Mammary epithelial cell (primary cell): ENCODE measurements at places on chromosomes 2 and 18.

- peak; percentile 46 for DNase-seq
Measured at GRCh38 chr18:3454365-3455089, 4.6 kb downstream of the TGIF1 start.

DNA sequence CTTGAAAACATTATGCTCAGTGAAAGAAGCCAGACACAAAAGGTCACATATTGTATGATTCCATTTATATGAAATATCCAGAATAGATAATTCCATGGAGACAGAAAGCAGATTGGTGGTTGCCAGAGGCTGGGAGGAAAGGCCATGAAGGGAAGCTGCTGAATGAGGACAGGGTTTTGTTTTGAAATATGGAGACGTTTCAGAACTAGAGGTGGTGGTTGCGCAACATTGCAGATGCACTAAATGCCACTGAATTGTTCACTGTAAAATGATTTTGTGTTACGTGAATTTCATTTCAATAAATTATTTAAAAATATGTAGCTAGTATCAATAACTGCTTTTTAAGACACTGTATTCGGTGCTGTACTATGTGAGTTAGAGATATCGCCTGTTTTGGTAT lies 101.7 kb upstream of the ZNF236 start:
- no peak for DNase-seq

DNA sequence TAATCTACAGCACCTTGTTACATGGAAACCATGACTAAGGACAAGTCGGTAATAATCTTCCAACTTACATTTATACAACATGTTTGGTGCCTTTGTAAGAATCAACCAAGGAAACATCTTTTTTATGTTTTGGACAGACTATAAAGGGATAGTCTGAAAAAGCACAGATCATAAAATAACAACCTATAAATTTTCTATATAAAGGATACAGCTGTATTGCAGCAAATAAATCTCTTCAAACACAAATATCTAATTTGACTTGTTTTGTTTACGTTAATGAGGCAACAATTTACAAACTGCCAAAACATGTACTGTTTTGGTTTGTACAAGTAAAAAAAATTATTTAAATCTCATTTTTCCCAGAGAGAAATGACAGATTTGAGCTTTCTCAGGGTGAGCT lies 92.5 kb downstream of the SRBD1 start:
- no peak for DNase-seq

DNA sequence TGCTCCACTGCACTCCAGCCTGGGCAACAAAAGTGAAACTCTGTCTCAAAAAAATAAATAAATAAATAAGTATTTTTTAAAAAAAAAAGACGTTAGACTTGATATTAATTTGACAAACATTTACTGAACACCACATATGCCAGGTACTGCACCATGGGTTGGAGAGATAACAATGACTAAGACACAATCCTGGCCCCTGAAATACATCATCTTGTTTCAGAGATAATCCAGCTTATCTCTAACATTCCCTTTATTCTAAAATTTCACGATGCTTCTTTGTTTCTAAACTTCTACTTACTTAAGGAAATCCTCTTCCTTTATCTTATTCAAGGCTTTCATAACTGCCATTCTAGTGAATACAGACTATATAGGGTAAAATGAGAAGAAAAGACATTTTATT lies 55.0 kb upstream of the PEX13 start:
- no peak for DNase-seq

GRCh38 chr2:61722318-61722717 lies 131.5 kb downstream of the FAM161A start:
- DNase-seq, result no peak

DNA sequence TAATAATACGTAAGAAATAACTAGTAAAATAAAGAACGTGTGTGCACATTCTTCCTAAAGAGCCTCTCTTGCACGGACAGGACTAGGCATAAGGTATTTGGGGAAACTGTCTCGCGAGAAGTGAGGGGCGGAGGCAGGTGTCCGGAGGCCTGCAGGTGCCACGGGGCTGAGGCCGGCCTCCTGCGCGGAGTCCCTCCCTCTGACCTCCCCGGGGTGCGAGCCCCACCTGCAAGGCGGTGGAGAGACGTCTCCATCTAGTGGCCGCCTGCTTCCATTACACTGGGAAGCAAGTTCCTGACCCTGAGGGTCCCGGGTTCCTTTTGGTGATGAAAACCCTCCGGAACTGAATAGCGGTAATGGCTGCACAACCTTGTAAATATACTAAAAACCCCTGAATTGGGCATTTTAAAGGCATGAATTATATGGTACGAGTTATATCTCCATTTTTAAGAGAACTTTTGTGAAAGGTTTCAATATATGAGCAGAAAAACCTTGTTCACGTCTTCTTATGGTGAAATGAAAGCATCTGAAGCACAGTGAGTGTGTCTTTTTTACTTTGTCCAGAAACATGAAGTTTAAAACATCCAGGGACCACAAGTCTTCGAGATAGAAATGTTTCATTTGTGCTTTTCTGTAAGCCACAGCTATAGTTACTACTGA lies 35.5 kb upstream of the CTDP1 start:
- peak; percentile 32 for DNase-seq

GRCh38 chr2:143428700-143429099 lies 299.5 kb downstream of the ARHGAP15 start:
- DNase-seq, result peak; percentile 11

DNA sequence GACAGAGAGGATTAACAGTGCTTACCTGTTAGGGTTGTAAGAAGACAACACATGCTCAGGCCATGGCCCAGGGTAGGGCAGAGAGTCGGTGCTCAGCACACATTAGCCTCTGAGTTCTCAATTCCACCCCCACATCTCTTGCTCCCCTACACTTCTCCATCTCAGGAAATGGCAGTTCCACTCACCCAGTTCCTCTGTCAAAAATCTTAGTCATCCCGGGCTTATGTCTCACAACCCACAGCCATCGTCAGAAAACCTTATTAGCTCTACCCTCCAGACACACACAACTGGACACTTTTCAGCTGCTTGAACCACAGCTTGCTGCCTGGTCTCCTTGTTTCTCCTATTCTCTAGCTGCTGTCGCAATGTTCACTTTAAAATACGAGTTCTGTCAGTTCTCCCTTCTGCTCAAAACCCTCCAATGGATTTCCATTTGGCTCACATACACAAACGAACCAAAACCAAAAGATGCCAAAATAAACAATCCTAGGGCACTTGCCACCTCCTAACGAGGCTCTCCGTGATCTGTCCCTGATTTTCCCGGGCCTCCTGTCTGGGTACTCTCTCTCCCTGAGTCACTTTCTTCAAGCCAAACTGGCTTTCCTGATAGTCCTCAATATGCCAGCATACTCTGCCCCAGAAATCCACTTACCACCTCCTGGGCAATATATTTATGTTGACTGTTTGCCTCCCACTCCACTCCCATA lies 89.7 kb downstream of the KCTD1 start:
- DNase-seq, result peak; percentile 73

GRCh38 chr2:144541396-144541795 lies 21.5 kb upstream of the ZEB2 start:
- DNase-seq, result no peak

DNA sequence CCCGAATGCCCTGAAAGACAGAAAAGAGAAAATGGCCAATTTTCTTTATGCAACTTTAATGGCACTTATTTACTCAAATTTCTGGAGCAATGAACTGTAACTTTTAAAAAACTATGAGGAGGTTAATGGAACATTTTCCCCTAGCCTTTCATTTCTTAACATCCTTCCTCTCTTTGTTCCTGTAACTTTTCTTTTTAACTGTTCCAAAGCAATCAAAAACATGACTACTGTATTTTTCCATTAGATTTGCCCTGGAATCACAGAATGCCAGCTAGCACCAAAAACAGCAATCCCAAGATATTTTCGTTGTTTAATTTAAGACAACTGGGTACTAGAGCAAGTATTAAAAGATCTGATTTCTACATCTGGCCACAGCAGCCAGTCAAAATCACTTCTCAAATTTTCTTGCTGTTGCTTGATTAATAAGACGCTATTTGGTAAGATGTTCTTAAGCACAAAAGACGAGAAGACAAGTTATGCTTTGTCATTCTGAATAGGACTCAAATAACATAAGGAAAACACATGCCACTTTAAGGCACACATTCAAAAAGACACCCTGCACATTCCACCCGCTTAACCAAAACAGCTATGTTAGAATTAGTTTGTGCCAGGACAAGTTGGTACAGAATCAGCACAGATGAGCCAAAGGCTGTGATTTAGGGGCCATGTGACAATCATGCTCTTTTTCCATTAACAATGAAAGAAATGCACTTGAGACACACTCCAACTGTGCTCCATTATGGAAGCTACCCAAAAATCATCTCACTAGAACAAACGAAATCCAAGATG lies 3.6 kb downstream of the STARD7 start:
- DNase-seq, result peak; percentile 34

- no peak for DNase-seq
Measured at GRCh38 chr2:17935242-17935885, 56.9 kb downstream of the KCNS3 start.

- no peak for DNase-seq
Measured at GRCh38 chr2:178819992-178820391, 12.8 kb upstream of the TTN start.

GRCh38 chr2:1186421-1186820 lies 226.8 kb upstream of the TPO start:
- no peak for DNase-seq

DNA sequence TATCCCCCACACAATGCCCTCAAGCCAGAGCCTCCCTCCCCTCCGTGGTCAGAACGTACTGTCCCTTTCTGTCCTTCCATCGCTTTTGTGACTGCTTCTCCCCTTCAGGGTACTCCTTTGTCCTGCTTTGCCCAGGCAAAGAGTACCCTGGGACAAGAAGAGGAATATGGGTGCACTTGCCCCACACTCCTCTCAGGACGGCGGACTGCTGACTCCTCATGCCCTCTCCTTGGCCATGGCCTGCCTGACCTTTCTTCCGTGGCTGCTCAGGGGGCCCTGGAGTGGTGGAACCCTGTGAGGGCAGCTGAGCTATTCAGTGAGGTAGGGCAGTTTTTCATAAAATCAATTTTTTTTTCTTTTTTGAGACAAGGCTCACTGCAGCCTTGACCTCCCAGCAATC lies 18.7 kb downstream of the C2orf74 start:
- DNase-seq, result no peak

- DNase-seq, result no peak
Measured at GRCh38 chr2:106644623-106645022, 157.5 kb downstream of the CD8B2 start.

DNA sequence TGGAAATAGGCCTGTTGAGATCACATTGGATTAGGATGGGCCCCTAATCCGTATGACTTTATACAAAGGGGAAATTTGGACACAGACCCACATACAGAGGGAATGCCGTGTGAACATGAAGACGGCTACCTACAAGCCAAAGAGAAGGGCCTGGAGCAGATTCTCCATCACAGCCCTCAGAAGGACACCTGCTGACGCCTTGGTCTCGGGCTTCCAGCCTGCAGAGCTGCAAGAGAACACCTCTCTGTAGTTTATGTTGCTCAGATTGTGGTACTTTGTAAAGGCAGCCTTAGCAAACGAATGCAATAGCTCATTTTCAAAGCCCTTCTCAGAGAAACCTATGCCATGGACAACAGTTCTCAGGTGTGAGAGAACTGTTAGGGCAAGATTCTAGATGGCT lies 86.1 kb downstream of the LONRF2 start:
- no peak for DNase-seq

GRCh38 chr2:236825989-236826510 lies 256.4 kb downstream of the ACKR3 start:
- DNase-seq, result no peak

- no peak for DNase-seq
Measured at GRCh38 chr18:9322744-9323143, 11.8 kb upstream of the TWSG1 start.

DNA sequence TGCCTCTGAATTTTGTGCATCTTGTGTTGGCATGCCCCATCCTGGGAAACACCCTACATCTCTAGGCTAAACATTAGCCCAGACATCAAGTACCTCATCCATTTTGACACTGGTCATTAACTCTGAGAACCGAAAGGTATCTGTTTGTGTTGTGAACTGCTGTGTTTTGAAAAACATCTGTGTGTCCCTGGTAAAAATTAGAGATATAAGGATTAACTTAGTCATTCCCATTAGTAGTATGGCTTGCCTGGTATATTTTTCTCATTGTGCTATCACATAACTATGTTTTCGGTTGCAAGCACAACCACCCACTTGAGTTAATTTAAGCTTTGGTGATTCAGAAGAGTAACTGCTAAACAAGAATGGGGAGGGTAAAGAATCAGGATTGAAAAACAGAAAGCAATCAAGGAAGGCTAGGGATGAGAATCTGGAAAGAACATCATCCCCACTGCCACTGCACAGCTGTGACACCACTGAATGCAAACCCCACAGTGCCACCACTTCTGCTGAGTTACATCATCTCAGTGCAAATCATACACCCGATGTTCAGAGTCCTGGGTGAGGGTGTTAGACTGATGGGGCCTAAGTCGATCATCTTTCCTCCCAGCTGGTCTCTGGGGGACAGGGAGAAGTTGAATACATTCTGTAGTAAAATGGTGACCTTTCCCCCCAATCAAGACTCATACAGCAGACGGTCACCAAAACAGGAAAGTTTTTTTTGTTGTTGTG lies 234.0 kb downstream of the EPHA4 start:
- DNase-seq, result no peak
